ENCODE measurements at places on chromosomes 4 and X.

DNA sequence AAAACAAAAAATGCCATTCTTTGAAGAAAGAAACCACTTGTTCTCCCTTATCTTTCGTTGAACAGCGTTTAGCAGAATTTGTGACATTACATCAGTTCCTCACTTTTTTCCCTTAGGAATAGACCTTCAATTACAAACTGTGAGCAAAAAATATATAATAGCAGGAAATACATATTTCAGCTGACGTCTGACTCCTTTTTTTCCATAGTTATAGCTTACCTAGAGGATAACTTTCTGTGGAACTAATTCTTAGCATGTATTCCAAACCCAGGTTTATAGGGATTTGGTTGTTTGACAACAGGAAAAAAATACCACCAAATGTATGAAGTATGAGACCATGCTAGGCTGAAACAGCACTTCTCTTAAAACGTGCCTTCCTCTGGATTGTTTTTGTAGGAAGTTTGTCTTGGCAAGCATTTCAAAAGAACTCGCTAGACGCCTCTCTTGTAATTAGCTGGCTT is 2.0 kb upstream of the LIMCH1 start:
- no peak for DNase-seq

GRCh38 chr4:101284546-101284945 is 62.8 kb downstream of the PPP3CA start:
- peak; percentile 62 for DNase-seq

GRCh38 chrX:23699636-23700194 is 32.4 kb downstream of the PRDX4 start:
- peak; percentile 2 for DNase-seq

DNA sequence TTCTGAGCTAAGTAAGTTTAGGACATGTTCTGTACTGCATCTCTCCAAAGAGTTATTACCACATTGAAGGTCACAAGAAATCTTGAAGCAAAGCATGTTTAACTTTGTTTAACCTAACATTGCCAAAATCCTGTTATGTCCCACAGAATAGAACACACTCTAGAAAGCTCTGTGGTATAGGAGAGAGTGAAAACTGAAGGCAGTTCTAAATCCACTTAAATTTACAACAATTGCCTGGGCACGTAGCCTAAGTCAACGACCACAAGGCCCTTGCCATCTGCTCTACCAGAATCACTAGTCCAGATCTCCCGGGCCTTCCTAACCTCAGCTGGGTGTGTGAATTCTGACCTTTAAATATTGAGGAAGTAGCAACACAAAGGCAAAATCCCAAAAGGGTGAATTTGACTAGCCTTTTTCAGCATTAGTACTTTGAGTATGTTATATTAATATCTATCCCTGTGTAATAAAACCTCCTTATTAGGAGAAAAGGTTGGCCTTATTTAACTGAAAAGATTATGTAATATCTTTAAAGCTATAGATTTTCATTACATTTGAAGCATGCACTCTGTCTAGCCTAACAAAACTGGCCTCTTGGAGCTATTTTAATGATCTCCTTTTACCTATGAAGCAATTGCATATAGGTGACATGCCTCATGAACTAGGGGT is 4.5 kb upstream of the MAML3 start:
- DNase-seq, result peak; percentile 41

DNA sequence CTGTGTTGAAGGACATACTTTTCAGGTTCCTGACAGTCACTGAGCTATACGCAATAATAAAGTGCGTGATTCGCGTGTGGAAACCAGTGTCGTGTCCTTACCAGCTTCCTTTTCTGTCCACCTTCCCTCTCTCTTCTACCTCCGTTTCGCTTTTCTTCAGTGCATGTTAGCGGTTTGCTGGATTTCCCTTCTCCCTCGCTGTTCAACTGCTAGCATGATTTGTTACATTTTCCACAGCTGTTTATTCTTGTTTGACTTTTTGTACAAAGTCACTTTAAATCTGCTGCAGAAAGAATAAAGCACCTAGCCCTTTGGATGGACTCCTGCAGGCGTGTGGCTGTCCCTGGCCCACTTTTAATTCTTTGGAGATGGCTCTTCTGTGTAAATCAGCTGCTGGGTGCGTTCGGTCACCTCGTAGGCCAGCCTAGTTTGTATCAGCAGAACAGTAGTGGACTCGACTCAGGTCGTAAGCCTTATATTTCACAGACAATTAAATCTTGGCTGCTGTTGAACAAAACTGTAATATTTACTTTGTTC is 8.9 kb upstream of the HAND2 start:
- no peak for DNase-seq

- DNase-seq, result peak; percentile 45
Measured at GRCh38 chr4:128718768-128719167, 90.7 kb upstream of the JADE1 start.

All from choroid plexus epithelial cell (primary cell).